OCI-M1 (cell line): ENCODE measurements at places on chromosomes 12 and 14.

DNA sequence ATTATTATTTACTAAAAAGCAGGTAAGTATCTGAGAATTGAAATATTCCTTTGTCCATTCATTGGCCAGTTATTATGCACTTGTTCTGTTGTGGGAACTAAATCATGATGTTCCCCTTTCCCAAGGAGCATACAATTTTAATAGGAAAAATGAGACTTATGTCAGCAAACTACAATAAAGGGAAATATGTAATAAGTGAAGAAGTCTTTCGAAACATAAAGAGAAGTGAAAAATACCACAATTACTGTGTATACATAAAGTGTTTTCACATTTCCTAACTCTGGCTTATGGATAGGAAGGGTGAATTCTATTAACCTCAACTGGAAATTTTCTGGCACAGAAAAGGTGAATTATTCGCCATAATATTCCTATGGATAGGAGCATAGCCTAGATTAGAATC, 78.4 kb upstream of the DNM1L start:
- no peak for DNase-seq

DNA sequence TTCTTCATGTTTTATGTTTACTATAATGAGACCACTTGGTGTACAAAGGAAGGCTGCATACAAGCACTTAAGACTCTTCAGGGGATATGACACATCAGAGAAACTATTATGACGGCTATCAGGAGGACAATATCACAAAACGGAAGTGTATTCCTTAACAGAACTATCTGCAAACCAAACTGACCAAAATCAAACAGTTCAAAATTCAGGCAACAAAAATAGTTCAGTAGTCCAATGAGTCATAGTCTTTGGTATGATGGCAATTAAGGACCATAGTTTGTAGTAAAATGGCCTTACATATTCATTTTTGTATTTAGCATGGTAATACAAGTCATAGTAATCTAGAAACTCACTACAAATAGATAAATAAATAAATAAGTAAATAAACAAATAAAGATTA, 1638.7 kb upstream of the SEL1L start:
- no peak for DNase-seq

GRCh38 chr12:52036587-52037171, 14.6 kb upstream of the NR4A1 start:
- DNase-seq: peak; percentile 34

- DNase-seq: no peak
Measured at GRCh38 chr12:105676694-105677093, 346.2 kb downstream of the C12orf75 start.

DNA sequence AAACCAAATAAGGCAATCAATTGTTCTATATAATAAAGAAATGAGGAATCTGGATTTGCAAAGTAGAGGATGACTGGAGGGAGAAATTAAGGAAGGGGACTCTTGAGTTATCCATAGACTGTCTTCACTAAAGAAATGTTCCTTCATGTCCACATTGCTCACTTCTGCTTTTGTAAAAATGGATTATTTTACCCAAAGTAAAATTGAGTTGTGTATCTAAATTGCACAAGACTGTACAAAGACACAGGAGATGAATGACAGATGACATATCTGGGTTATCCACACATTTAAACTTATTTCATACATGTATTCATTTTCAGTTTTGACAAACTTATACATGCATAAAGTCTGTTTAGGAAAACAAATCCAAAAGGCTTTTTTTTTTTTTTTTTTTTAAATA, 11.3 kb downstream of the ATP2B1 start:
- DNase-seq: peak; percentile 58

GRCh38 chr14:55500219-55500701, 59.8 kb upstream of the TBPL2 start:
- no peak for DNase-seq

- DNase-seq: no peak
Measured at GRCh38 chr12:22414742-22415141, 80.2 kb upstream of the ST8SIA1 start.

GRCh38 chr12:64172143-64172970, 49.7 kb downstream of the KICS2 start:
- no peak for DNase-seq

- peak; percentile 22 for DNase-seq
Measured at GRCh38 chr12:103282124-103282523, 213.6 kb downstream of the C12orf42 start.

DNA sequence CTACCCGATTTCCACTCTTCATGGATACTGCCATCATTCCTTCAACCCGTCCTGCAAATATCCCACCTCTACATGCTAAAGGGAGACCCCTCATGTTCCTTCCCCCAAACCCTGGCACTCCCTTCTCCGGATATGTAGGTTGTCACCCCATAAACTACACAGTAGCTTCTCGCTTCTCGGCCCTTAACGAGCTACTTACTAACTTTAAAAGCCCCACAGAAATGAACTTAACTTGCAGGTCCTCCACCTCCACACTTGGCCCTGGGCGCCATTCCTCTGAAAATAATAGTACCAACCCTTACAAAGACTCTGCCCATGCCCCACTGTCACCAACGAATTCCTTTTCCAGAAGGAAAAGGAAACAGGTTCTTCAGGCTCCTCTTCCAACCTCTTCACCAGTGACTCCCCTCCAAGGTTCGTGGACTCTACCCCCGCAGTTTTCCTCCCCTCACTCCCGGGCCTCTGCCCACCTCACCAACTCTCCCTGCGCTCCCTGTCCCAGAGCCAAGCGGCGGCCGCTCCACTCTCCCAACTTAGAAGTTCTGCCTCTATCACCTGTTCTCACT, 1.2 kb downstream of the SPPL3 start:
- no peak for DNase-seq

DNA sequence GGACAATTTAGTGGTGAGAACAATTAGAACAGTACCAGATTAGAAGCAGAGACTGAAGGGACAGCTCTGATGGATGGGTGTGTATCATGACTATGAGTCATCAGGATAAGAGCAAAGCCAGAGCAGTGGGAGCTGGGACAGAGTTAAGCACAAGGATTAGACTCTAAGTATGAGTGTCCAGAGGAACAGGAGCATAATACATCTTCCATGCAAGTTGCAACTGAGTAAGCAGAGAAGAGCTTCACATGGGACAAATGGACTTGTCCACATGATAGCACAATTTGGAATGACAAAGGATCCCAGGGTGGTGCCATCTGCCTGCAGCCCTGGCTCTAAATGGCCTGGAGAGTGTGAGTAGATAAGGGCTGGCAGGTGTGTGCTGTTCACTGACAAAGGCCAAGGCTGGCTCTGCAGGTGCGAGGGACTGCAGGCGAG, 226.4 kb upstream of the CAND1 start:
- DNase-seq: no peak

DNA sequence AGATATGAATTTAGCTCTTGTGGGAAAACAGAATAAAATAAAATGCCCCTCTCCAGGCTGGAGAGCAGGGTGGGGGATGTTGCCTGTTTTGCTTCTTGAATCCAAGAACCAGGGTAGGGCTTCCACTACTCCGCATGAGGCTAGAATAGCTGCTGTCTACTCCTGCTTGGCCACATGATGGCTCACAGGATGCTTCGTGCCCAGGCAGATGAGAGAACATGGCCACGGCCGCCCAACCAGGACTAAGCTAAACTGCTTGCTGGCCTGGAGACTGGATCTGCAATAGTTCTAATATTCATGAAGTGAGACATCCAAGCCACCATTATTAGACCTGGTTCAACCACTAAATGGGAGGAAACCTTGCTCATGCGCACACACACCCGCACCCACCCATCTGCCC, 122.2 kb upstream of the METAP2 start:
- DNase-seq: no peak

GRCh38 chr12:122327494-122328385, 61.4 kb upstream of the VPS33A start:
- DNase-seq: no peak

DNA sequence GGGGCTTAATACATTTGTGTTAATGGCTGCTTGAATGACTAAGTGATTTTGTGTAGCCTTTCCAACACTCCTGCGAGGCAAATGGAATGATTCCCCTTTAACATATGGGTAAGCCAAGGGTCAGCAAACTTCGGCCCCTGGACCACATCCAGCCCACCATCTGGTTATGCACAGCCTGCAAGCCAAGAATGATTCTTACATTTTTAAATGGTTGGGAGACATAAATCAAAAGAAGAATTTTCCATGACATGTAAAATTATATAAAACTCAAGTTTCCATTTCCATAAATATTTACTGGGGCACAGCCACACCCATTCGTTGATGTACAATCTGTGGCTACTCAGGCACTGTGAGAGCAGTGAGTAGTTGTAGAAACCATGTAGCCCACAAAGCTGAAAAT, 9.0 kb downstream of the SLC8B1 start:
- no peak for DNase-seq
